ENCODE measurements at places on chromosomes 11 and 22.

DNA sequence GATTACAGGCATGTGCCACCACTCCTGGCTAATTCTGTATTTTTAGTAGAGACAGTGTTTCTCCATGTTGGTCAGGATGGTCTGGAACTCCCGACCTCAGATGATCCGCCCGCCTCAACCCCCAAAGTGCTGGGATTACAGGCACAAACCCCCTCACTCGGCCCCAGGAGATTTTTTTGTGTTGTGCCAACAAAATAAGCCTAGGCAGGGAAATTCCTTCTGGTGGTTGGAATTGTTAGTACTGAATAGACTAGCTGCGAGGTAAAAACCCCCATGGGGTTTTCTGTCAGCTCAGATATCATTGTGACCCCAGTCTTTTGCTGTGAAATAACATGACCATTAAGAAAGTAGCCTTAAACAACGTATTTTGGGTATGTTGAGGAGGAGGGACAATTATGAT lies 144.9 kb downstream of the BCR start:
- no peak for DNase-seq

- no peak for DNase-seq
Observed at GRCh38 chr22:29987137-29987536, 93.1 kb upstream of the HORMAD2 start.

DNA sequence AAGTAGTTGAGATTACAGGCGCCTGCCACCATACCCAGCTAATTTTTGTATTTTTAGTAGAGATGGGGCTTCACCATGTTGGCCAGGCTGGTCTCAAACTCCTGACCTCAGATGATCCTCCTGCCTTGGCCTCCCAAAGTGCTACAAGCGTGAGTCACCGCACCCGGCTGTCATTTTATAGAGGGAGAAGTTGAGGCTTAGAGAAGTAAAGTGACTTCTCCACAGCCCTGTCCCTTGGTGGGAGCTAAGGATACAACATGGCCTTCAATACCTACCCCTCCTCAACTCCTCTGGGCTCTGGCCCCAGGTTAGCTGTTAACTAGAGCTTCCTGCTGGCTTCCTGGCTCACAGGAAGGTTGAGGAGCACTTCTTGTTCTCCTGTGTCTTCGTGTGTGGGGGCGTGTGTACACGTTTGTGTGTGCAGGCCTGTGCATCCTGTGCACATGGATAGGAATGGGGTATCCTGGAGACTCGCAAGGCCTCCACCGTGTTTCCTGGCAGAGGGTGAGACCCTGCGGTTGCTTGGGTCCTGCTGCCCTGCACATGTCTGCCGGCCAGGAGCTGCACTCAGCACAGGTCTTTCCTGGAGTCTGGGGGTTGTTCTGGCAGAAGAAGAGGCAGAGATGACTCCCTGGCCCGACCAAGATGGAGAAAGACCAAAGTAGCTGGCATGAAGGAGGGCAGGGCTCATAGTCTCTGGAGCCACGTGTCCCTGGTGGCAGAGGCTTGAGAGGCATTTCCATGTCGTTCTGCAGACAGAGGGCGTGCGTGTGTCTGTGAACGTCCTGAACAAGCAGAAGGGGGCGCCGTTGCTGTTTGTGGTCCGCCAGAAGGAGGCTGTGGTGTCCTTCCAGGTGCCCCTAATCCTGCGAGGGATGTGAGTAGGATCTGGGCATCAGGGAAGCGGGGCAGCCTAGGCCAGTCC lies 2.4 kb downstream of the SIDT2 start:
- DNase-seq: peak; percentile 47

DNA sequence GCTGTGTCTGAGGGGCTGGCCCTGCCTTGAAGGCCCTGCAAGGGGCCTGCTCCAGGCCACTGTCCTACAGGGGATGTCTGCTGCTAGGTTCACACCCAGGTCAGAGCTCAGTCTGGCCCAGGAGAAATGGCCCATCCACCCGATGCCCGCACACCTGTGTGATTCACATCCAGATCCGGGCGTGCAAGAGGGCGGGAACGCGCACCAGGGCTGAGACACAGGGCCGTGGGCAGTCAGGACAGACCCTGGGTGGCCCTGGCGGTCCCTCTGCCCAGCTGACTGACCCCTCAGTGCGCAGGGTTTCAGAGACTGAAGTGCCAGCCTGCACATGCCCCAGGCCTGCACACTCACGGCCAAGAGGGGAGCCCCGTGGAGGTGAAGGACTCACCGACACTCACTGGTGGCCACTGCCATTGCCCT lies 7.4 kb downstream of the TOLLIP start:
- no peak for DNase-seq

- no peak for DNase-seq
Observed at GRCh38 chr11:69936771-69937170, 117.6 kb upstream of the FGF3 start.

DNA sequence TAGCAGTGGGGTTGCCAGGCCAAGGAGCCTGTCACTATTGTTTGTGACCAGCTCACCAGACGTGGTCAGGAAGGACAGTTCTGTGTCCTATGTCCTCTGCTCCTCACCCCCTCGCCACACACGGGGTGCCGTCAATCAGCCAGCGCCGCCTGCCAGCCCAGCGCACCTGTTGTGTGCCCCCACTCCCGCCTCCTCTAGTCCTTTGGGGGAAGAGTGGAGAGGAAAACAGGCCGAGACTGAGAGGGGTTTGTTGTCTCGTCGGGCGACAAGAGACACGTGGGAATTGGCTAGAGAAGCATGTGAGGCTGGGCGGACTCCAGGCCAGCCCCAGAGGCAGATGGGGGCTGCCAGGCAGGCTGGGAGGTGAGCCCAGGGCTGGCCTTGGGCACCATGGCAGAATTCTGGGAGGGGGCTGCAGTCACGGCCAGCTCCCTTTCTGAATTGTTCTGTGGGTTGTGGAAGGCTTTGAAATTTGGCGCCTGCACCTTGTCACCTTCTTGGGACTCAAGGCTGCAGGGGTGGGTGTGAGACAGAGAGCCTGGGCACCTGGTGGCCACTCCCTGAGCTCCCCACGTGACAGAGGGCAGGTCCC lies 3.1 kb upstream of the KCNQ1OT1 start:
- no peak for DNase-seq

- DNase-seq: no peak
Observed at GRCh38 chr22:22348127-22348814, 103.7 kb downstream of the VPREB1 start.

- no peak for DNase-seq
Observed at GRCh38 chr11:122048401-122048800, 67.6 kb downstream of the BLID start.

DNA sequence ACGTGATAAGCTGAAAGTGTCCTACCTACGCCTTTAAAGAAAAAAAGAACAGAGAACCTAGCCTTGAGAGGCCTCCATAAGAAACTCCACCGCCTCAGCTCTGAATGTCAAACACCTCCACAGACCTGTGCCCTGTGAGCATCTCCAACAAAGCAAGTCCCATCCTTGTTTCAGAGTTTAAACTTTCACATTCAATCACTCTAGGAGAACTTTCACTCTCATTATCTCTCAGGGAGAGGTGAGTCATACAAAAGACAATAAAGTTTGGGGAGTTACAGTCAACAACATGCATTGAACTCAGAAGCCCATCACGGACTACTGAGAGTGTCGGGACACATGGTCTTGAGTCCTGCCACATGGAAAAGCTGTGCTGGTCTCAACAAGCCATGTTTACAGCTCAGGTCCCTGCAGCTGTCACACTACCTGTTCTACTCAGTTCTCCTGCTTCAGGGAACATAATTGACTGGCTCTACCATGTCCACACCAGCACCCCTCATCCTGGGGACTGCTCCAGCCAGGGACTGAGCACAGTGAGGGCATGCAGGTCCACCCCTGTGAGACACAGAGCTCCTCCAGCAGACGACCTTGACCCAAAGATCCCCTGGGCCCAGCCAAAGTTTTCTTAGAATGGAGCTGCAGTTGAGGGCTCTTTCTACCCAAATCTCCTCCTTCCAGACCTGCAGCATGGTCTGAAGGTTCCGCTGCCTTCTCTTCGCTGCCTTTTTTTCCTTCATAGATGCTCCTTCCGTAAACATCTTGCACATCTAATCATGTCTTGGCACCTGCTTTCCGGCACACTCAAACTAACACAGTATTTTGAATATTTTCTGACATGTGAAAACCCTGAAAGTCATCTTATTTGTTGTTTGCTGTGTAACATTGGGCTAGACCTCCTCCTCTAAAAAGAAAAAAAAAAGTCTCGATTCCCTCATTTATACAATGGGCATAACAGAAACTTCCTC lies 114.9 kb downstream of the ETS1 start:
- no peak for DNase-seq

DNA sequence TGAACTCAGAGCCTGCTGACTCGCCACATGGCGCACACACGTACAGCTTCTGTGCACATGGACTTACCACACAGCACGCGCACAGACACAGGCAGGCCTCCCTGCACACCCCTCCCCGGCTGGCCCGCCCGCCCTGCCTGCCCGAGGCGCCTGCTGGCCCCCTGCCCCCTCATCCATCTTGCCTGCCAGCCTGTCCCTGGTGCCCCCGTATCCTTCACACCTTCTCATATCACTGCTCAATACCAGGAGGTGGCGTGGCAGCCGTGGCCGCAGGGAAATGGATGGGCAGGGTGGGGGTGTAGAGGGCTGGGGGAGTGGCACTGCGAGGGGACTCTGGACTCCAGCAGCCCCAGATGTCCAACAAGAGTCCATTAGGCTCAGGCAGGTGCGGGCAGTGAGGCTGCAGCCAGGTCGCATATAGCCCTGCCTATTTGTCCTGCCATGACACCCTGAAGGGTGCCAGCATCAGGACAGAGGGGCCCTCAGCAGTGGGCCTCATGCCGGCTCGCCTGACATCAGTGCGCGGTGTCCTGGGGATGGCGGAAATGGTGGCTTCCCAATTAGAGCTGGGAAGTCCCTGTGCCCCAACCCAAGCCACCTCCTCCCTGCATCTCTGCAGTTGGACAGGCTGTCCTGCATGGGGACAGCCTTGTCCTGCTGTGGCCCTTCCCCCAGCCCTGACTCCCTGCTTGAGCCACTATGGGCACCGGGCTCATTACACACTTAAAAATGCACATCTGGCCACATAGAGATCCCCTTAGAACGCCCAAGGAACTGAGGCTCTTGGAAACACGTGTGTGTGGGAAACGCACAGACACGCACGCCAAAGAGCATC lies 2.0 kb upstream of the TBX10 start:
- no peak for DNase-seq

DNA sequence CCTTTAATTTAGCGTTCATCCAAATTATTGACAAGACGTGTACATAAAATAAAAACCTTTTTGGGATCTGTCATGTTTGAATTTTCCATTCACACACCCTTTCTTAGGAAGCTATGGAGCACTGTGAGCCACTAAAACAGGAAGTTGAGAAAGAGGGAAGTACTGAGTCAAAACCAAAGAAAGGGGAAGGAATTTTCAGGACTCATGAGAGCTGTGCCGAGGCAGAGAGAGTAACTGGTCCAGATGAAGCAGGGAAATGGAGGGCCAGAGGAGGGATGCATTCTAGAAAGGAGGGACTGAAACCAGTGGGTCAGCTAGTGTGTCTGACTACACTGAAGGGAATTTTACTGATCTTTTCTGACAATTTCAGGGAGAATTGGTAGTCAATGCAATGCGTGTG lies 24.9 kb downstream of the APLP2 start:
- no peak for DNase-seq

GRCh38 chr11:73995731-73996130 lies 13.1 kb upstream of the UCP2 start:
- peak; percentile 38 for DNase-seq

- no peak for DNase-seq
Observed at GRCh38 chr11:71086687-71087258, 165.6 kb downstream of the SHANK2 start.

Measured in T-helper 1 cell (primary cell).